ENCODE measurements at places on chromosomes 11 and 22.

DNA sequence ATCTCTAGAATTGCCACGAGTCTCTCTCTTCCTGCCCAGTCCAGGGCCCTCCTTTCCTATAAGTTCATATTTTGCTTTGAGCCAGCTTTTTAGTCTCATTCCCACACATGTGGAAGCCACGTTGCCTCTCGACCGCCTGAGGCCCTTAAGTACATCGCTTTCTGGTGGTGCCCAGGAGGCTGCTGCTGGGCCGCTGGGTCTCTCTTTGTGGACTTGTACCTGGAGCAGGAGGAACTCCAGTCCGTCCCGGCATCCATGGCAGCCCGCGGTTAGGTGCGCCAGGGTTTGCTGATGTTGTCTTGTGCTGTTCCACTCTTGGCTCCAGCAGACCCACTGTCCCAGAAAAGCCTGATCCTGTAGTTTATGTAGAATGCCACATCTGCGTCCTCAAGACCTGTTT, 41.0 kb downstream of the NAT10 start:
- no peak for DNase-seq

DNA sequence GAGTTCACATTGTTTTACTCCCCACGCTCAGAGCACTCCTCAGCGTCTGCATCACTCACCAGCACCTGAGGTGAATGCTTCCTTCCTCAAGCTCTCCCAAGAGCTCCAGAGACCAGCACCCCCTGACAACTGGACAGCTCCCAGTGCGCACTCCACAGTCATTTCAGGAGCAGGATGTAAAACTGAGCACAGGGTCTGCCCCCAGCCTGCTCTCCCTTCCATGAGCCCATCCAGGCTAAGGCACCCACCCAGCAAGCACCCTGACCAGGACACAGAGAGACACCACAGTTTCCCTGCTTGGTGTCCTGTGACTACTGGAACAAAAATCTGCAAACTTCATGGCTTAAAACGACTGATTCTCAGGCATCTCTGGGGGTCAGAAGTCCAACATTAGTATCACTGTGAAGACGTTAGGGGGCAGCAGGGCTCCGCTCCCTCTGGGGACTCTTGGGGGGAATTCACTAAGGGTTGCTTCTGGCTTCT, 3.3 kb downstream of the SCGB1D2 start:
- DNase-seq: no peak

DNA sequence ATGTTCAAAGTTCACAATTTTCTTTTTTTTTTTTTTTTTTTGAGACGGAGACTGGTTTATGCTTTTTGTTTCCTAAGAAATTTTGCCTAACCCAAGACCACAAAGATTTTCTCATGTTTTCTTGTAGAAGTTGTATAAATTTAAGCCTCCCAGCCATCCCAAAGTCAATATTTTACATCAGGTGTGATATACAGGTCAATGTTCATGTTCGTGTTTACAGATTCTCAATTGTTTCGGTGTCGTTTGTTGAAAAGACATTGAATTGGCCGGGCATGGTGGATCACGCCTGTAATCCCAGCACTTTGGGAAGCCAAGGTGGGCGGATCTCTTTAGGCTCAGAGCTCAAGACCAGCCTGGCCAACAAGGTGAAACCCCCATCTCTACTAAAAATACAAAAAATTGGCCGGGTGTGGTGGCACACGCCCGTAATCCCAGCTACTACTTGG, 15.4 kb downstream of the FRMD8 start:
- no peak for DNase-seq

DNA sequence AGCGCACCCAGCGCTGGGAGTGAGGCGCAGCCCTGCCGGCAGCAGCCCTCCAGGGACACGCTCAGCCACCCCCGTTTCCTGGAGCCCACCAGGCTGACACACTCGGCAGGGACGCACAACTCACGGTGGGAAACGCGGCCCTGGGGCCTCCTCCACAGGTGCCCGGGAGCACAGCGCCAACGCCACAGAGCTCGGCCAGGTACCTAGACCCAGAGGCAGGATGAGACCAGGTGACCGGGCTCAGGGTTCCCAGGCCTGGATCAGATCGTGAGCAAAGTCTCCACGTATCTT, 18.0 kb downstream of the TUBGCP6 start:
- no peak for DNase-seq

GRCh38 chr22:20953668-20954500, 13.2 kb upstream of the AIFM3 start:
- no peak for DNase-seq

DNA sequence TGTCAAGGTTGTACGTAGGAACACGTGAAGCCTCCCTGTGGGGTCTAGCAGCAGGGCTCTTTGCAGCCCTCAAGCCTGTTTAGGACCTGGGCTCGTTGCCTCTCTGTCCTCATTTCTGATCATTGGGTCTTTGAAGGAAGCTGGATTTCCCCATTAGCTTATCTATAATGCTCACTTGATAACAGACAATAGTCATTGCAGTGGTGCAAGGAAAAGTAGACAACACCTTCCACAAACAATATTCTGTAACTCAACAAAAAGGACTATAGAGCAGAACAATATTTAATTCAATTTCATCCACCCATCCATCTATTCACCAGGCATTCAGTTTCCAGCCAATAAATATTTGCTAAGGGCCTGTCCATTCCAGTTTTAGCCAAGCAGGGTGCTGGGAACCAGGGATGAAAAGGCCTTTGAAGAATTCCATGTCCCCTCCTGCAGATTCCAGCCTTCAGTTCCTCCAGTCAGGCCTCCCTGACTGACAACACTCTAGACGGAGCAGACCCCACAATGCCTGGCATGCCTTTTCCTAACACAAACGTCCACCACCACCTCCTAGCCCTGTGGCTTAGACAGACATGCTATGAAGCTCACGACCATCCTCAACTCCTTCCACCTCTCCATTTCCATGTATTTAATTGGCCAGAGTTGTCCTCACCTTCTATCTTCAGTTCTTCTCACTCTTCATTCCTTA, 12.7 kb upstream of the POLD3 start:
- DNase-seq: no peak

DNA sequence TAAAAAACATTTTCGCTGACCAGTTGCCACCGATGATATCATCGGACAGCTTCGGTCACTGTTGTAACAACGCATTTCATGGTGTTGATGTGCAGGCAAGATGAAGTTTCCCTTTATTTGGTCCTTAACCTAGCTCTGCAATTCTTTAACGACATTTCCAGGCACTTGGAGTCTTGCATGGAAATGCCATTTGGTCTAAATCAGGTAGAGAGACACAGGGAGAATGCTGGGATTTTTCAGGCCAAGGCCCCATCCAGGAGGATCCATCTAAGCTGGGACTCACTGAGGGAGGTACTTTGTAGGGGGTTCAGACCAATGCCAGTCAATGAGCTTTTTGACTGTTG, 121.5 kb upstream of the RCN1 start:
- DNase-seq: no peak

- no peak for DNase-seq
Observed at GRCh38 chr11:68099474-68100405, 21.4 kb downstream of the CHKA start.

- DNase-seq: no peak
Observed at GRCh38 chr11:104402812-104403521, 239.0 kb upstream of the PDGFD start.

DNA sequence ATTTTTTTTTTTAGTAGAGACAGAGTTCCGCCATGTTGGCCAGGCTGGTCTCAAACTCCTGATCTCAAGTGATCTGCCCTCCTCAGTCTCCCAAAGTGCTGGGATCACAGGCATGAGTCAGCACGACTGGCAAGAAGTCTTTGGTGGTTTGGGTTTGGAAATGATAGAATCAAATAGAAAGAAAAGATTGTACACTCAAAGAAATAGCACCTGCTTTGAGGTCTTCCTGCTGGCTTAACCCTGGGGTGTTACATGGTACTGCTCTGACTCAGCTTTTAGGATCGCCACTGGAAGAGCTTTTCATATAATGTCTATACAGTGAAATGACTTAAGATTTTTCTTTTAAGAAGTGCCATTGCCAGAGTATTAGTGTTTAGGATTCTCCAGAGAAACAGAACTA, 50.2 kb downstream of the JAM3 start:
- DNase-seq: no peak

GRCh38 chr22:27713461-27713860, 88.1 kb downstream of the MN1 start:
- no peak for DNase-seq

- no peak for DNase-seq
Observed at GRCh38 chr22:34534101-34534500, 531.9 kb upstream of the ISX start.

DNA sequence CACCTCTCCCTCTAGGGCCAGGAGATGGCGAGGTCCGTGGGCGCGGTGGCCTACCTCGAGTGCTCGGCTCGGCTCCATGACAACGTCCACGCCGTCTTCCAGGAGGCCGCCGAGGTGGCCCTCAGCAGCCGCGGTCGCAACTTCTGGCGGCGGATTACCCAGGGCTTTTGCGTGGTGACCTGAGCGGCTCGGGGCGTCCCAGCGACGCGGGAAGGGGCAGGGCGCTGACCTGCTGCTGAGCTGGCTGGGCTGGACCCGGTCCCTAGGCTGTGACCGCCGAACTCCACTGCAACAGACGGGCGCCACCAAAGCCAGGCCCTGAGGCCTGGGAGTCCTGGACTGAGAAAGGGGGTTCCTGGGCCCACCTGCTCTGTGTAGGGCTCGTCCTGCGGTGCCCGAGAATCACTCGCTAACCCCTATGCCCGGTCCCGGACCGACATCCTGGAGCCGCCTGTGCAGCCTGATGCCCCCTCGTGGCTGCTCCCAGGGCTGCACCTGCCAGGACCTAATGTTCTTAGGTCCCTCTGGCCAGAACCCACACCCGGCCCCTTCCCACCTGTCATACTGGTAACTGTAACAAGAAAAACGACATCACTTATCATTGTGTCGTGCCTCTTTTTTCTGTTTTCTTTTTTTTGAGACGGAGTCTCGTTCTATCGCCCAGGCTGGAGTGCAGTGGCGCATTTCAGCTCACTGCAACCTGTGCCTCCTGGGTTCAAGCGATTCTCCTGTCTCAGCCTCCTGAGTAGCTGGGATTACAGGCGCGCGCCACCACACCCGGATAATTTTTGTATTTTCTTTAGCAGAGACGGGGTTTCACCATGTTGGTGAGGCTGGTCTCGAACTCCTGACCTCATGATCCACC, 15.0 kb downstream of the RHOD start:
- DNase-seq: no peak

DNA sequence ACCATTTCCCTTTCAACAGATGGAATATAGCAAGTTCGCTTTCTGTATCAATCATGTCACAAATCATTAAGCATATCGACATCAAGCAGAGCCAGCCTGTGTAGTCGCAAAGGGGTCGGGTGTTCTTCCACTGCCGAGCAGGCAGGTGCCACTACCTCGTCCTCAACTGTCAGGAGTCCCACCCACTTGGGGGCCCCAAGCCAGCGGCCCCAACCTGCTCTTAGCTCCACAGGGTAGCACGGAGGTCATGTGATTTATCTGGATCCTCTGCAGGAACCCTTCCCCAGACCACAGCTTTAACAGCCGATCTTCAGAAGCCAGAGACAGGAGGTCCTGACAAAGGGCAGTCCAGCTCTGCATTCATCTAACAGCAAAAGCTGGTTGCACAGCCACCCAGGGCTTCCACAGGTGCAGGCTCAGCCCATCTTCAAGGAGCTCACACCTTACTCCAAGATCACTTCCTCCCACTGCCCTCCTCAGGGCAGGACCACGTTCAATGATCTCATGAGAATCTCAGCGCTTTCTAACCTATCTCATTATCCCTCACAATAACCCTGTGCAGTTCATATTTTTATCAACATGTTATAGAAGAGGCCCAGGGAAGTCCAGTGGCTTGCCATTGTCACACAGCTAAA, 110.2 kb downstream of the TRIM29 start:
- DNase-seq: no peak

GRCh38 chr11:113540416-113541330, 65.5 kb upstream of the DRD2 start:
- no peak for DNase-seq

DNA sequence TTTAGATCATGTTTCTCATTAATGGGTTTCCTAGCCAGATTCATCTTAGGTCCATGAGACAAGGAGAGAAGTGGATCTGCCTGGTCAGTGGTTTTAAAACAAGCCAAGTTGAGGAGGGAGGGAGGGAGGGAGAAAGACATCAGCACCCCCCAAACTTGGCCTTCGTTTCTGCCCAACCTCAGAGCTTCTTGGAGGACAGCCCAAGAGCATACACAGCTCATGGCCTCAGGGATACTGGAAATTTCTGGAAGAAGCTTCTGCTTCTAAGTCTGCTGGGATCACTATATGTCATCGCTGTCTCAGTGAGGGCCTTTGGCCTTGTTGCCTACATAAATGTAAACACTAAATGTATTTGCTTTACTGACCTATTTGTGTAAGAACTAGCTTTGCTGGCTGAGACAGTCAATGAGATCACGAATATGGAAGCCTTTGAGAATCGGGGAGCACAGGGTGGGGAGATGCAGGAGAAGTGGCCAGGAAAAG, 375.1 kb downstream of the BUD13 start:
- no peak for DNase-seq

GRCh38 chr11:126307706-126308105, 3.8 kb downstream of the DCPS start:
- DNase-seq: no peak

- no peak for DNase-seq
Observed at GRCh38 chr11:78810559-78811009, 235.9 kb upstream of the NARS2 start.

- DNase-seq: no peak
Observed at GRCh38 chr11:95911369-95911759, 12.5 kb downstream of the MTMR2 start.

DNA sequence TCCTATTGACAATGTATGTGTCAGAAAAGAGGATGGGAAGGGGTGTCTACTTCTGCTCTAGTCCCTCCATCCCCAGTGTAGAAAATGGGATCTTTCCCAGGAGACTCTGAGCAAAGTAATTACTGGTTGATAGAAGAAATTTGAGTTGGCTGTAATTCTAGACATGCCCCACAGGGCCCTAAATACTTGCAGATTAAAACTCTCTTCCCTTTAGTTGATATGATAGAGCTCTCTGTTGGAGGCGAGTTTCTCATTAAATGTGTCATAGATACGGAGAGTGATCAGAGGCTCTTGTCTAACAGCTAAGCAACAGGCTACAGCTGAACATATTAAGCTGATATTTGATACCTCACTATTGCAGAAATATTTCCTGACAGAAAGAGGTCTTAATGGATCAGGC, 32.9 kb downstream of the OR52E1 start:
- DNase-seq: no peak
